ENCODE measurements at places on chromosomes 4 and X. TPM values are rescaled to one million over a fixed set of nuclear protein-coding genes. Genes with fewer than 3 reads are reported as not detected.

The GRIA3 gene
- total RNA-seq = not detected

The NAT8L gene
- total RNA-seq = 0.12 TPM

The NXF2 gene
- not detected for total RNA-seq

The MAGEH1 gene
- 15.1 TPM for total RNA-seq

The POF1B gene
- not detected for total RNA-seq

The ITIH6 gene
- not detected for total RNA-seq

The CXCL10 gene
- not detected for total RNA-seq

The TEX13B gene
- total RNA-seq = not detected

The TMSB15C gene
- 6.9 TPM for total RNA-seq

The TSPYL2 gene
- 15.9 TPM for total RNA-seq

The GASK1B gene
- 238 TPM for total RNA-seq

The ARHGAP6 gene
- 0.69 TPM for total RNA-seq

The C4orf50 gene
- not detected for total RNA-seq

The MAGEA10 gene
- total RNA-seq = not detected

The ETDA gene
- total RNA-seq = not detected

The MAGEA9B gene
- total RNA-seq = not detected

The FGFBP1 gene
- not detected for total RNA-seq

The MAGEC3 gene
- total RNA-seq = not detected

The TMEM154 gene
- total RNA-seq = 50.0 TPM

The FBXL5 gene
- total RNA-seq = 64.8 TPM

The ADGRG4 gene
- 0.05 TPM for total RNA-seq

The TEX11 gene
- total RNA-seq = not detected

The PNMA5 gene
- not detected for total RNA-seq

The TRAM1L1 gene
- 0.88 TPM for total RNA-seq

The POLR2B gene
- total RNA-seq = 148 TPM

The KLF3 gene
- 51.8 TPM for total RNA-seq

The ADAD1 gene
- not detected for total RNA-seq

The STARD8 gene
- 14.8 TPM for total RNA-seq

The SHROOM2 gene
- 11.8 TPM for total RNA-seq

The CT45A2 gene
- total RNA-seq = not detected

The GBA3 gene
- total RNA-seq = not detected

The AREG gene
- total RNA-seq = 0.55 TPM

The PTCHD1 gene
- total RNA-seq = not detected

The IL2RG gene
- not detected for total RNA-seq

The COL25A1 gene
- total RNA-seq = 3.5 TPM

The GPR173 gene
- total RNA-seq = 11.3 TPM

The SULT1E1 gene
- 34.5 TPM for total RNA-seq

The MGARP gene
- total RNA-seq = 16.2 TPM

The SMIM43 gene
- total RNA-seq = not detected

The UGT2B11 gene
- not detected for total RNA-seq

The CT45A10 gene
- total RNA-seq = not detected

The GPAT3 gene
- total RNA-seq = 2.1 TPM

The XKRX gene
- total RNA-seq = 0.88 TPM

The MAMLD1 gene
- 5.7 TPM for total RNA-seq

The CNGA1 gene
- not detected for total RNA-seq

The MAGEB2 gene
- total RNA-seq = not detected

The USP9X gene
- 66.8 TPM for total RNA-seq
